HL-60 (cell line): ENCODE measurements at places on chromosomes 12 and 14.

DNA sequence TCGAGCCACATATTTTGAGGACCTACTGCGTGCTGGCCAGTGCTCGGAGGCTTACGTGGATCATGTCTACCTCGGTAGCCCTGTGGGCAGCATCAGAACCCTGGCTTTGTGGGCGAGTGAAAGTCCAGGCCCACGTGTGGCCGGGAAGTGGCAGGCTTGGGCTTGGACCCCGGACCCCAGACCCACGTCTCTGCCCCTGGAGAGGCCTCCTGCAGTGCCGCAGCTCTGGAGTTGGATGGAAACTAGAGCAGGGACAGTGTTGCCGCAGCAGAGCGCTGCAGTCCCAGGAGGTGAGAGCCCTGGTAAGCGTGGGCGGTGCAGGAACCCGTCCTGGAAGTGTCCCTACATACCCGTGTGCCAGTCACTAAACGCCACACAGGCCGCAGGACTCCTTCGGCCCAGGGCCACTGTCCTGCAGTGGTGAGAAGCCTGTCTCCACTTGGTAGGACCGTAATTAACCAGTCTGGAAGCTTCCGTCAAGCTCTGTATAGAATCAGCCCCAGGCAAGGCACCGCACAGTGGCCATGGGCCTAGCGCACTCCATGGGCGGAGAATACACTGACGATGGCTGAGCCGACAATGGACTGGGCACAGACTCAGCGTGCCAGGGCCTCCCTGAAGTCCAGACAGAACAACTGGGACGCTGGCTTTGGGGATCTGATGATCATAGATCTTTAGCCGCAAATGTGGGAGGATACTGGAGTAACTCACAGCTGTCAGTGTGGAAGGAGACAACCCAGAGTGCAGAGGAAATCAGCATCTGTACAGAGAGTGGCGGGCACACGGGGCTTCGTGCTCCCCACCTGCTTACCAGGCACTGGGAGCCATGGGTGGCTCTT, 219.5 kb downstream of the KIF26A start:
- DNase-seq, result no peak

GRCh38 chr12:28121433-28121832, 68.8 kb upstream of the CCDC91 start:
- no peak for DNase-seq

- no peak for DNase-seq
These were observed 17.7 kb downstream of the SYNE3 start for GRCh38 chr14:95498622-95499353.

DNA sequence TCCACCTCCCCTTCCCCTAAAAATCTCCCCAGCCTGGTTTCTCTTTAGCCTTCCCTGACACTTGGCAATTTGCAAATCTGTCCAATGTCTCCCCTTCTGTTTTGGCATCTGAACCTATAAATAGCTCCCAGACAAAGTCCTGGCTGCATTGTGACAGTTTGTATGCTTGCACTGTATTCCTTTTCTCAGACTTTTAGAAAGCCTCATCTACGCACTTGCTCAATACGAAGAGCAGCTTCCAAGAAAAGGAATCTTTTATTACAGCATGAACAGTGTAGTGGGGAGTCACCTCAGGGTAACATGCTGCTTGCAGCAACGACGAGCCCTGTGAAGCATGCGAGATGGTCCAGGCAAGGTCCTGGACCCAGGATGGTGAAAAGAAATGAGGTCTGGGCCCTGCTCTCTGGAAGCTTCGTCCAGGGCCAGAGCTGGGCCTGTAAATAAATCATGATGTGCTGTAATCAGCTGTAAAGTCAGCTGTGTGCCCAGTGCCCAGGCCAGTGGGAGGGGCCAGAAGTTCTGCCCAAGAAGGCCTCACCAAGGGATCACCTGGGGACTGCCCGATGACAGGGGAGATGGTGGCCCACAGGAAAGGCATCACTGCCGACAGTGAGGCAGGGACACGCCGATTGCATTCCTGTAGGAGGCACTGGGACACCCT, 88.3 kb downstream of the RIN3 start:
- no peak for DNase-seq

DNA sequence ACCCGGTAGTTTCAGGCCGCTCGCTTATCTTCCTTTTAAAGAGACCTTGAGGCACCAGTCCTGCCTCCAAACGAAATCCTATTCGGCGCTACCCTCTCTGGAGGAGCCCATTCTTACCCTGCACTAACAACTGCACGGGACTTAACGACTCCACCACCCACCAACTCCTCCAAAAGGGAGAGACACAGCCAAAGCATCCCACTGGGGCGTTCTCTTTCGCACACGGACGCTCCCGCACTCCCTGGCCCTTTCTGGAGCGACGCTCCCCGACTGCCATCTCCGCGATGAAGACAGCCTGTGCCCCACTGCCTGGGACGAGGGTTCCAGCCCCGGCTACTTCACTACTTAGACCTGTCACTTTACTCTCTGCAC, 650 bp downstream of the GALC start:
- no peak for DNase-seq

GRCh38 chr12:8455727-8456360, at the start of gene CLEC6A:
CLEC6A (plus strand) TSS chr12:8455962; CDS start chr12:8456112, 150 bp downstream.
- no peak for DNase-seq
